GM18507 (cell line): ENCODE measurements at places on chromosomes 2 and 18.

DNA sequence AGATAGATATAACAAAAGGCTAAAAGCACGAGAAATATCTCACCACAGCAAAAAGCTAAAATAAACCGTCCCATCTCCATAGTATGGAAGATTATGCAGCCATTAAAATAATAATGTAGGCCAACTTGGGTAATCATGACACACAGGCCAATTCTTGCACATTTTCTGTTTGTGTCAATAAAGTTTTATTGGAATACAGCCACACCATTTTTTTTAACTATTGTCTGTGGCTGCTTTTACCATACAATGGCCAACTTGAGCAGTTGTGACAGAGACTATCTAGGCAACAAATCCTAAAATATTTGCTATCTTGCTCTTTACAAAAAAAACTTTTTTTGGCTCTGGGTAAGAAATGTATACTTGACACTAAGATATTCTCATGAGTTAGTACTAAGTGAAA is 212.5 kb downstream of the LRRTM4 start:
- no peak for DNase-seq

- DNase-seq = no peak
These were observed 45.8 kb upstream of the GALR1 start for GRCh38 chr18:77203851-77204250.

GRCh38 chr2:182220335-182220734 is 206.5 kb downstream of the PDE1A start:
- DNase-seq = no peak

DNA sequence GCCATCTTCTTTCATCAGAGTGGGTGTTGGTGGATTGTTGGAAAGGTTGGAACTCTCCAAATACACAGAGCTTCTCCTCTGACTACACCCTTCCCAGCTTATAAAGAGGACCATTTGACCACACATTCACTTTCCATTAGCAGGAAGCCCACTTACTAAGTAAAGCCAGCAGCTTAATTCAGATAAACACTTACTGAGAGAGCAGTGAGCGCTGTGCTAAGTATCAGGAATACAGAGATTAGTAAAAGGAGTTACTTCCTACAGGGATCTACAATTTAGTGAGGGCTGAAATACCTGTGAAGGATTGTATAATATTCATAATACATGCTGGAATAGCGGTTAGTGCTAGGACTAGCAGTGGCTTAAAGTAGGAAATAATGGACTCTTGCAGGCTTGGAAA is 343.0 kb downstream of the NYAP2 start:
- DNase-seq = no peak

DNA sequence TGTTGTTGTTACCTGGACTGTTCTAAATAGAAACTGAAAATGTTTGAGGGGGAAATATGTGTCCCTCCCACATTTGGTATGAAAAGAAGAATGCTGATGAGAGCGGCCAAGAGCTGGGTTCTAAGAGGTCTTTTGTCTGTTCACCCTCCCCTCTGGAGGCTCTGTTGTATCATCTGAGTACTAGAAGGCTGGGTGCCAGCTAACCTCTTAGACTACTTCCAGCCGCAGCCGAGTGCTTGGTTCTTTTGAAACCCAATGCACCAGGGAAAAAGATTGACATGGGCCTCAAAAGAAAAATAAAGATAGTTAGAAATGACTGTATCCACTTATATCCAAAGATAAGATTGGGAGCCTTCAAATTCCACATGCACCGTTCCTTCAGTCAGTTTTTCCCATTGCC is 255.9 kb downstream of the TXNL1 start:
- DNase-seq = no peak

DNA sequence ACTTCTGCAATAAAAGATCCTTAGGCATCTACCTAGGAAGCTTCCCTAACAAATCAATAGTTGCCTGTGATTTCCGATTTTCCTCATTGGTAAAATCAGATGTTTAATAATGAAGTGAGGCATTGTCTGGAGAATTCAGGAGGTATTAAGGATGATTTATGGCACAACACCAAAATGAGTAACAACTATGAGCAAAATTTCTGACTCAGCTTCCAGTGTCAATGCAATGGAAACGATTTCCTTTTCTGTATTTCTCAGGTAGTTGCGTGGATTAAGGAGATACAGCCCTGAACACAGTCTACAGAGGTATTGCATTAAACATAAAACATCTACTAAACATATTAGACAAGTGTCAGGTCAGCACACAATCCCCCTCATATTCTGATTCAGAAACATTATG is 99.5 kb downstream of the EPB41L3 start:
- no peak for DNase-seq

DNA sequence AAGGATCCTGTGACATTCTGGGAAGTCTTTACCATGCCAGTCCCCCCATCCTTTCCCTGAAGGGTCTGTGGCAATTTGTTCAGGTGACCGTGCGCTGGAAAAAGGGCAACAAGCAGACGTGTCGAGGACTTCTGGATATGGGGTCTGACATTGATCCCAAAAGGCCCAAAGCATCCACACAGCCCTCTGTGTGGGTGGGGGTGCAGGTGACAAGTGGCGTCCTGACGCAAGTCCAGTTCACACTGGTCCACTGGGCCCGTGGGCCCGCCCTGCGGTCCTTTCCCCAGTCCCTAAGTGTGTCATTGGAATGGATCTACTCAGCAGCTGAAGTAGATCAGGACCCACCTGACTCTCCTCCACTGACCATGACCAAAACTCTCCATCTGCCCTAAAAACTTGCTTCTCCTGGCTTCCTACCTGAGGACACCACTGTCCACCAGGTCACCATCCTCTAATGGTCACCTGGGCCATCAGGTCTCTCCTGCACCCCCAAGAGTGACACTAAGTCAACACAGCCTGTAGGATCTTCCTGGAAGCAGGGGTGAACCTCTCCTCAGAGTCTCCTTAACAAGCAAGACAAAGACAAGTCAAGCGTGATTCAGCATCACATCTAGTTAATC is 85.6 kb upstream of the SLC66A3 start:
- DNase-seq = no peak

DNA sequence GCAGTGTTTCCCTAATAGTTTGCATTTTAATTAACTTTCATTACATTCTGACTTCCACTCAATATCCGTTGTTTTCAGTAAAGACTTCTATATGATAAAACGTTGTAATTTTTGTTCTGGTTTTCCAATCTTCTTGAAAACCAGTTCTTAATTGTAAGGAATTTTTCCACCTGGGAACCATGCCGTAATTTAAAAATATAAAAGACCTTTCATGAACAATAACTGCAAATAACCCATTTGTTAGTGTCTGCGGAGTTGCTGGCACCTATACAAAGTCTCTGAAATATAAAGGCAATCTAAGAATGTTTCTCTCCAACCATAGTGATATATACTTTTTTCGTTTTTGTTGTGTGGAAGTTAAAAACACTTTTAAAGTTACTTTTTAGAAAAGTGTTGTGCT is 7.7 kb upstream of the SATB2 start:
- no peak for DNase-seq

DNA sequence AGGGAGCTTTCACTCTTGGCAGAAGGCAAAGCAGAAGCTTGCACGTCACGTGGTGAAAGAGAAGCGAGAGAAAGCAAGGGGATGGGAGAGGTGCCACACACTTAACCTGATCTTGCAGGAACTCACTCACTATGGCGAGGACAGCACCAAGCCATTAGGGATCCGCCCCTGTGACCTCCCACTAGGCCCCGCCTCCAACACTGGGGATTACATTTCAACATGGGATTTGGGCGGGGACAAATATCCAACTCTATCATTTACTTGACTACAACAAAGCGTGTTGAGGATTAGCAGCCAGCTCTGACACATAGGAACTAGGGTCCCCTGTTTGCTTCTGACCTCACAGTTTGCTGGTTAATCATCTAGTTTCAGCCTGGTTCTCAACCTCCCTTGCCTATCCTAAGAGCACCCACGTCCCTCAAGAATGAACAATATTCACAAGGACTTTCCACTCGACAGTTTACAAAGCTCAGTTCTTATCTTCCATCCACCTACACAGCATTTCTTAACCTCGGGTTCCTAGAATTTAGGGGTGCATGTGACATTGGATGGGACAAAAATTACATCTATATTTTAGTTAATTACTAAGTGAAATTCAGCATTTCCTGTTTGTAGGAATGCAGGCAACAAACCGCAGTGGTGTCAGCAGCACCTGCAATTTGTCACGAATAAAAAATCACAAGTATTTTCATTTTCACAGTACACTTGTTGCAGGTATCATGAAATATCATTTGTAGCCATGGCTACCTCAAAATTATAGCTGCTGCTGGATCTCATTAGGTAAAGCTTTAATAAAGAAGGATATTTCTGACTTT is 36.0 kb downstream of the LBH start:
- no peak for DNase-seq

DNA sequence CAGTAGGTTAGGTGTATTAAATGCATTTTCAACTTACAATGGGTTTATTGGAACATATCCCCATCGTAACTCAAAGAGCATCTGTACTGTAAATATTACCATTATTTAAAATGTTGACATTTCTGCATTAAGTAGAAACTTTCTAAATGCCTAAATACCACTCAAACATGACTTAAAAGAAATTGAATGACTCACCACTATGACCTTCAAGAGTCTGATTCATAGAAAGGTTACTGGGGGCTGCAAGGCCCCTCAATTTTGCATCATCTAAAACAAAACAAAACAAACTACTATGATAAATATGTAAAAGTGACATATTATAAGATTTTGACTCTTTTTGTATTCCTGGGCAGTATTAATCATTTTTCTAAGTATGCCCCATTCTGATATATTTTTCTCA is 7.6 kb downstream of the WDR35 start:
- DNase-seq = no peak

- DNase-seq = no peak
These were observed 72.6 kb downstream of the PLCL1 start for GRCh38 chr2:197877038-197877437.

- DNase-seq = no peak
These were observed 247.4 kb downstream of the XIRP2 start for GRCh38 chr2:167135706-167136105.

DNA sequence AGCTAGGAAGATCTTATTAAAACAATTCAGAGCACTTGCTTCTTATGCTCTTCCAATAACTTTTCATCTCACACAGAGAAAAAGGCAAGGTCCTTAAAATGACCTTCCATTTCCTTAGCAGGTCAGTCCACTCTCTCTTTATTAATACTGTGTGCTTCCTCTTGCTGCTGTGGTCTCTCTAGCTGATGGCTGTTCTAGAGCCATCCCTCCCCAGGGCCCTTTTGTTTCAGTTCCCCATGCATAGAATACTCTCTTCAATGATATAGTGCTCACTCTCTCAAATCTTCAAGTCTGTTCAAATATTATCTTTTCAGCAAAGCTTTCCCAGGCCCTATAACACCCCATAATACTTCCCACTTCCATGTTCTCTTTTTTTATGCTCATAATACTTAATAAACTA is 469.3 kb downstream of the METTL4 start:
- no peak for DNase-seq

GRCh38 chr2:132668189-132668823 is 1.7 kb downstream of the LYPD1 start:
- DNase-seq = no peak

DNA sequence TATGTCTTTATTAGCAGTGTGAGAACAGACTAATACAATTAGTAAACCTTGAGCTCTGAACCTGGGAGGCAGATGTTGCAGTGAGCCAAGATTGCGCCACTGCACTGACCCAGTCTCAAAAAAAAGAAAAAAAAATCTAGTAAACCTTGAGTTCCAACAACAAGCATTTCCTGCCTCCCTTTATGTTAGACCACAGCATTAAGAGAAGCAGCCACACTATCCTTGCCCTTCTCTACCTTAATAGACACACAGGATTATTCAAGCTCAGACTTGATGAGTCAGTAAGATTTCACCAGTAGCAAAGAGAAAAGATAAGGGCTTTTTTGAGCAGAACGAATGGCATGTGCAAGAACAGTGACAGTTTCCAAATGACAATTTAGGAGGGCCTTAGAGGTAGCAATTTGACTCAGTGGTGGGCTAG is 18.0 kb upstream of the GLS start:
- no peak for DNase-seq

GRCh38 chr2:190205657-190206056 is 114.0 kb downstream of the HIBCH start:
- DNase-seq = no peak

DNA sequence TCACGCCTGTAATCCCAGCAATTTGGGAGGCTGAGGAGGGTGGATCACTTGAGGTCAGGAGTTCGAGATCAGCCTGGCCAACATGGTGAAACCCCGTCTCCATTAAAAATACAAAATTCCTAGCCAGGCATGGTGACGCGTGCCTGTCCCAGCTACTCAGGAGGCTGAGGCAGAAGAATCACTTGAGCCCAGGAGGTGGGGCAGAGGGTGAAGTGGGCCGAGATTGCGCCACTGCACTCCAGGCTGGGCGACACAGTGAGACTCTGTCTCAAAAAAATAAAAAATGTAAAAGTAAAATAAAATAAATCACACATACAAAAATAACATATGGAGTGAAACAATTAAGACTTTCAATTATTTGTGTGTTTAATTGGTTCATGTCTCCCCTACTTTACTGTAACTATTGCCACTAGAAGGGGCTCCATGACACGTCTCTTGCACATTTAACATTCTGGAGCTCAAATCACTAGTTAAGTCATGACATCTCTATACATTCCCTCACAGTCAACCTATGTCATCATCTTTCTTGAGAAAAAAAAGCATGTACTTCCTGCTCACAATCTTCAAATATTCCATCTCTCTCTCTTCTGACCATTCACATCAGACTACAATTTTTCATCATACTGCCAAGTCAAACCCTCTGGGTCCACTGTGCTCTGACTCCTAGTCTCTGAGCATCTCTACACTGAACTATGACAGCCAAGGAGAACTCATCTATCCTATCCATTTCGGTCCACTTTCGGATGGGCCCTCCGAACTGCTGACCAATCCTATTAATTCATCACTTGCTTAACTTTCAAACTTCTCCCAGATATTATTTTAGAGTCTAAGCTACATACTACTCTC is 6.7 kb downstream of the GFPT1 start:
- no peak for DNase-seq

GRCh38 chr2:53452957-53453748 is 314.5 kb upstream of the CHAC2 start:
- no peak for DNase-seq

DNA sequence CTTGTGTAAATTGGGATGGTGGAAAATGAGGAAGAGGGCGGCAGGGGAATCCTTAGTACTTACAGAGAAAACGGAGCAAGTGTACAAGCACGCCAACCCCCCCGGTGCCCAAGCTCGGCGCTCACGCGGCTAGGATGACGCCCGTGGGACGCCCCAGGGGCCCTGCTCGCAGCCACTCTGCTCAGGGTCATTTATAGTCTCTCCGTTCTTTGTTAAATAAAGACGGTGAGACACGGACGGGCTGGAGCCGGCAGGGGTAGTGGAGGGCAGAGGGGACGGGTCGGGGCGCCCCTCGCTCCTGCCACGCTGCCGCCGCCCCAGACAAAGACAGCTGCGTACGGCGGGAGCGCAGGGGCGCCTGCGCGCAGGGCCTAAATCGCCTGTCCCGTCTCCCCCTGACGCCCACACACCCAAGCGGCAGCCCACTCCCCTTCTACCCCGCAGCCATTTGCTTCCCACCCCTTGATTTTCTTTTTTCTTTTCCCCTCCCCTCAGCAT is 37.8 kb downstream of the PCBP1 start:
- DNase-seq = no peak

DNA sequence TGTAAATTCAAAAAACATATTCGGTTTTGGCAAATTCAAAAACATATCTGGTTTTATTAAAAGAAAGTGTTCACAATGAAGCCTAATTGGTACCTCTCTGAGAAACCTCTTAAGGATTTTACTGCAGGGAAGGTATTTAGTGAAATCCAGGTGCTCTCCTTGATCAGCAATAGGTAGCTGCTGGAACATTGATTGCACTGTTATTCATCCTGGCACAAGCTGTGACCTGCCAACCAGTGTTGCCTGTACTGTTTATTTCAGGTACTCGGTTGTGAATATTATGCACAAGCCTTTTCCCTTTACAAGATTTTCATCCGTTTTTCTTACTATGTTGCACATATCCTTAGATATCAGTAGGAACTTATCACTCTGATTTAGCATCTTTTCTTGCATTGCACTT is 155.8 kb upstream of the ZEB2 start:
- DNase-seq = no peak
